ENCODE measurements at places on chromosomes 11 and 22.
A peak's percentile ranks its signal among the peaks of the same experiment; 100 is the strongest.

DNA sequence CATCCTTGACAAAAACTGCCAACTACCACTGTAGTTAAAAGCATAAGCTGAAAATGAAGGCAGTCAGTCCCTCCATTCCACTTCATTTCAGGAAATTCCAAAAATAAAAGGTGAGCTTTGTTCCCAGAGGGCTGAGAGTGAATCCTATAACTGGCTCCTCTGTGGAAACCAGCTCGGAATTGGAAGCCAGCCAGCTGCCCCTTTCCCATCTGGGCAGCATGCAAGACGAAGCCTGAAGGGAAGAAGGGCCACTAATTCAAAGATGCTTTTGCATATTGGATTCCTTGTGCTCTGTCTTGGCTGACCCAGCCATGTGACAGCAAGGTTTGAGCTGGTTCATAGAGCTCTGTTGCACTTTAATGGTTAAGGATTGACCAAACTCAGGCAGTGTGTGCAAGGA, 83.4 kb downstream of the ALX4 start:
- no peak for DNase-seq

GRCh38 chr11:8067929-8068575, 13.0 kb upstream of the TUB start:
- no peak for DNase-seq

DNA sequence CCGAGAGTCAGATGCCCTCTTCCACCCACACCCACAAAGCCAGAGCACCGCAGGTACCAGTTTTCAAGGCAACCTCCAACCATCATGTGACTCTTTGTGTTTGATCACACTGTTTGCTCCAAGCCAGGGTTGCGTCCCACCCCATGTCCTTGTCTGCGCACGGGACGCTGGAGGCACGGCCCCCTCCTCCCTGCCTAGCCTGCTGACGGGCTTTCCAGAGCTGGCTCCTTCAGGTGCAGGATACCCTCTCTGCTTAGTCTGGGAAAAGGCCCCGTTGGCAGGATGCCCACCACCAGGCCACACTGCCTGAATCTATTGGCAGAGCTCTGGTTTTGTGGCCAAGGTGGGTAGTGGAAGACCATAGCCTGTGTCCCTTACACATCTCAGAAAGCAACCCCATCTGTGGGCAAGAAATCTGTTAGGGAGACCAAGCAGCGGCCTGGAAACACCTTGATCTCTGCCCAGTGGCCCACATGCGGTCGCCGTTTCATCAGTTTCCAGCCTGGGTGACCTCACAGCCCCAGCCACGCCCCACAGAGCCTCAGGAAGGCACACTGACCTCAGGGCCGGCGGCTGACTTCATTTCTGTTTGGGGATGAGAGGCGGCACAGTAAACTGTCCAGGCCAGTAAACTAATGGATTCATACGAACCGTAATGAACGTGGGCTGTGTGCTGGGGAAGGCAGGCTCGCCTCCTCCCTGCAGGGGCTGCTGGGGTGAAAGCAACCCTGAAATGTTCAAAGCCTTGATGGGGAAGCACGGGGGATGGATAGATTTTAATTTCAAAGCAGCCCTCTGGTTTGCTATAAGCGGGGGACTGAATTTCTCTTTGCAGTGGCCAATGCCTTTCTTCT, 25.8 kb downstream of the CDPF1 start:
- no peak for DNase-seq

DNA sequence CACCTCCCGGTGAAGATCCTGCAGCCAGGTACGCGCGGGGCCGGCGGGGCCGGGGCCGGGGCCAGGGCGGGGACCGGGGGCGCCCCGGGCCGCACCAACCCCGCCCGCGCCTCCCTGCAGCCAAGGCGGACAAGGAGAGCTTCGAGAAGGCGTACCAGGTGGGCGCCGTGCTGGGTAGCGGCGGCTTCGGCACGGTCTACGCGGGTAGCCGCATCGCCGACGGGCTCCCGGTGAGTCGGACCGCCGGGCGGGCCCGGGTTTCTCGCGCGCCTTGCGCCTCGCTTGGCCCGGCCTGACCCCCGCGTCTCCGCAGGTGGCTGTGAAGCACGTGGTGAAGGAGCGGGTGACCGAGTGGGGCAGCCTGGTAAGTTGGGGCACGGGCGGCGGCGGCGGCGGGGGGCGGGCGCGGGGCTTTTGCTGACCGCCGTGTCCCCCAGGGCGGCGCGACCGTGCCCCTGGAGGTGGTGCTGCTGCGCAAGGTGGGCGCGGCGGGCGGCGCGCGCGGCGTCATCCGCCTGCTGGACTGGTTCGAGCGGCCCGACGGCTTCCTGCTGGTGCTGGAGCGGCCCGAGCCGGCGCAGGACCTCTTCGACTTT, 531 bp downstream of the PIM3 start:
- DNase-seq: no peak

DNA sequence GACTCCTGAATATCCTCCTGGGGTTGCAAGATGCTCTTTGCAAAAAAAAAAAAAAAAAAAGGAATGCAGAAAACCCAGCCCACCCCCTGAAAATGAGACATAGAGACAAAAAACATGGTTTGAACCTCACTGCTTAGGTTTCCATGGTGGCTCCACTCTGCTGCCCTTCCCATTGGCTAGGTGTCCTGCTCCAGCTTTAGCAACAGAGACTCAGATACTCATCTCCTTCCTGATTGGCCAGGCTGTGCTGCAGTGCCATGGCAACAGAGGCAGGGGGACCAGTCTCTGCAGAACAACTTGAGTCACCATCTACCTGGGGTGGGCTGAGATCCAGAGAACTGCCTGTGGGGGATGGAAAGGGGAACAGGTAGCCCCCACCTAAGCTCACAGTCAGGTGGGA, 17.4 kb upstream of the YWHAH start:
- DNase-seq: peak; percentile 76
